ENCODE measurements at places on chromosomes 1 and 21.

GRCh38 chr1:150887018-150887417 lies at the start of gene CTXND2:
CTXND2 (plus strand) TSS chr1:150887136; CDS start chr1:150912315, 25,179 bp downstream.
- no peak for DNase-seq

DNA sequence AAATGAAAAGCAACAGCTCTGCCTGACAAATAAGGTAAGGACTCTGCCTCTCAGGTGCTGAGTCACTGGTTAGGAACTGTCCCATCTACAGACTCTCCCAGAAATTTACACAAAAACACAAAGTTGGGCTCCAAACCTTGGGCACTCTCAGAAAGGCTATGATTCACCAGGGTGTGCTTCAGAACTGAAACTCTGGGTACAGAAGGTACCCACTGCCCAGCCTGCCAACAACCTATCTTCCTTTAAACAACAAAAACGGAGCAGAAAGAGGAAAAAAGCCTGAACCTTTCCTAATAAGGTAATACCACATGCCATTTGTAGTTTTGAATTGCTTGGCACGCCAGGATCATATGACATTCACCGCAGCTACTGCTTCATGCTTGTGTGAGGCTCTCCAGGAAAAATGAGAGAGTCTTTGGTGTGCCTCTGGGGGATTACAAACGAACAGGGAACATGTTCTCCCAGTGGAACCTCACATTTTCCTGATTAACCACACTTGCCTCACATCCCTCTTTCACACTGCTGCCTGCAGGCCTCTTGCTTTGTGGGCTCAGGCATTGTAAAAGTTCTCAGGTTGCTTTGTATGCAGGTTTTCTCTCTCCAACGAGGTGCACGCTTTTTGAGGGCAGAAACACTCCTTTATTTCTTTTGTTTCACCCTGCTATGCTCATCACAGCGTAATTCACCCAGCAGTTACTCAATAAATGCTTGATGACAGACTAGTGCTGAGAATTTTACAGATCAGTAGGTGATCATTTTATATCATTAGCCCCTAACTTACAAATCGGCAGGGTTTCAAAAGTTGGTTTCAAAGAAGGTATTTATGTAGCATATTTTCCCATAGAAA lies 65.1 kb downstream of the GADD45A start:
- DNase-seq = no peak

GRCh38 chr1:201183209-201183608 lies 7.4 kb upstream of the IGFN1 start:
- DNase-seq = no peak

- no peak for DNase-seq
Measured at GRCh38 chr1:56816264-56816663, 2.9 kb downstream of the FYB2 start.

DNA sequence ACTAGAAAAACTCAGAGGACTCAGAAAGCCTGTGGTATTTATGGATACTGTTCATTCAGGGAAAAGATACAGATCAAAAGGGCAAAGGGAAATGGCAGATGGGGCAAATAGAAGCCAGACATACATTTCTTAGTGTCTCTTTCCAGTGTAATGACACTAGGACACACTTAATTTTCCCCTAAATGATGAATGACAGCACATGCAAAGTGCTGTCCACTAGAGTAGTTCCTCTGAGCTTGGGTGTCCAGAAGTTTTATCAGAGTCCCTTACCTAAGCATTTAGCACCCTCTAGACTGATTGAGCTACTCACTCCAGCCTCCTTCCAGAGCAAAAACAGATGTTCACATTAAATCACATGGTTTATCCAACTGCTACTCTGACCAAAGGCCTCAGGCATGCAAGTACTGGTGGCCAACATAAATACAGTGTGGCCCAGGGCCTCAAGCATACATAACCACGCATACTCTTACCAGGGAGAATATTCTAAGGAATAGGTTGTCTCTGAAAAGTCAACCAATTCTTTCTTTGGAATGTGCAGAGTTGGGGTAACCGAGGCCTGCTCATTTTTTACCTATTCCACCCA lies 166.9 kb downstream of the NCAM2 start:
- DNase-seq = no peak

All from SIG-M5 (cell line).